NCI-H187 treated with DMSO at 0.1 percent for 48 hours (cell line): ENCODE measurements at places on chromosomes 3 and 15.

DNA sequence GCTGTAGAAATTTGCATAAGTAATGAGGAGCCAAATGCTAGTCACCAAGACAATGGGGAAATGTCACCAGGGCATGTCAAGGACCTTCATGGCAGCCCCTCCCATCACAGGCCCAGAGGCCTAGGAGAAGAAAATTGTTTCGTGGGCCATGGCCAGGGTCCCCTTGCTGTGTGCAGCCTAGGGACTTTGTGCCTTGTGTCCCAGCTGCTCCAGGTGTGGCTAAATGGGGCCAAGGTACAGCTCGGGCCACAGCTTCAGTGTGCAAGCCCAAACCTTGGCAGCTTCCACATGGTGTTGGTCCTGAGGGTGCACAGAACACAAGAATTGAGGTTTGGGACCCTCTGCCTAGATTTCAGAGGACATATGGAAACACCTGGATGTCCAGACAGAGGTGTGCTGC, 208.8 kb upstream of the TBC1D5 start:
- DNase-seq: no peak

- no peak for DNase-seq
Measured at GRCh38 chr3:8625991-8626390, 18.6 kb downstream of the SSUH2 start.

- no peak for DNase-seq
Measured at GRCh38 chr3:20539666-20540065, 353.7 kb upstream of the SGO1 start.

DNA sequence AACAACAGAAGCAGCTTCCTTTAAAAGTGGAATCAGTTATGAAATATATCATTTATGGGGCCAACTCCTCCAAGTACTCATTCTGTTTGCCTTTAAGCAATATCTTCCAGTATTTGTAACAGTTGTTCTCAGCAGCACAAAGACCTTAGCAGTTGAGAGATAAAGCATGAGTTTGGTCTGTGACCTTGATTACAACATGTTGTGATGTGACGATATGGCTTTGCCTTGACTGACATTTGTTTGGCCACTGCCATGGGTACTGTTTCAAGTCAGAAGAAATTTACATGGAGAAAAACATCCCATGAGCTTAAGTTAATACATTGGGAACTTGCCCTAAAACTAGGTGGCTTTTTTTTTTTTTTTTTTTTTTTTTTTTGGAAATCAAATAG, 175.1 kb upstream of the KBTBD8 start:
- DNase-seq: no peak

GRCh38 chr3:99351122-99351521, 287.3 kb upstream of the COL8A1 start:
- no peak for DNase-seq

GRCh38 chr3:101081999-101082398, 88.8 kb upstream of the ABI3BP start:
- DNase-seq: no peak
